Mesendoderm (in vitro differentiated cells): ENCODE measurements at places on chromosomes 5 and 9.

GRCh38 chr9:111662576-111663300 lies 1.3 kb downstream of the GNG10 start:
- peak; percentile 27 for DNase-seq

DNA sequence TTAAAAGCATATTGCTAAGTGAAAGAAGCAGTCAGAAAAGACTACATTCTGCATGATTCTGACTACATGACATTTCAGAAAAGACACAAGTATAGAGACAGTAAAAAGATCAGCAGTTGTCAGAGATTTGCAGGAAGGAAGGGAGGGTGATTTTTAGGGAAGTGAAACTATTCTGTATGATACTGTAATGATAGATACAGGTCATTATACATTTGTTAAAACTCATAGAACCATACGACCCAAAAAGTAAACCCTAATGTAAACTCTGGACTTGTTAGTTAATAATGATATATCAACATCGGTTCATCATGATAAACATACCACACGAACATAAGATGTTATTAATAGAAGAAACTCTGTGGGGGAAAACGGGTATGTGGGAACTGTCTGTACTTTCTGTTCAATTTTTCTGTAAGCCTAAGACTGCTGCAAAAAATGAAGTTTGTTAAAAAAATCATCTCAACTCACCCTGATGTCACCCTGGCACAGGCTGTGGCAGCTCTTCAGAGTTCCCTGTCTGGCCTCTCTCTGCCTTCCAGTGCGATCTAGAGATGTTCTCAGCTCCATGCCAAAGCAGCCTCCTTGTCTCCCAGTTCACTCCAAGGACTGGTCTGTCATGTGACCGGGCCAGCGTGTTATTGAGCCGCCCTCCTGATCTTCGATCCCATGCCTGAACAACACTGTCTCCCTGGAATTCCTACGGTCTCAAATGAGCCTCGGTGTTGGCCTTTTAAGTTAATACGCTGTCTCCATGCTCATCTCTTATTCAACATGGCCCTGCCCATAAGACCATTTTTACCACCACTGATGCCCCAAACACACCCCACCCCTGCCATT lies 35.4 kb downstream of the PRLR start:
- DNase-seq = no peak

- no peak for DNase-seq
These were observed 37.8 kb downstream of the ICE1 start for GRCh38 chr5:5460311-5460710.

DNA sequence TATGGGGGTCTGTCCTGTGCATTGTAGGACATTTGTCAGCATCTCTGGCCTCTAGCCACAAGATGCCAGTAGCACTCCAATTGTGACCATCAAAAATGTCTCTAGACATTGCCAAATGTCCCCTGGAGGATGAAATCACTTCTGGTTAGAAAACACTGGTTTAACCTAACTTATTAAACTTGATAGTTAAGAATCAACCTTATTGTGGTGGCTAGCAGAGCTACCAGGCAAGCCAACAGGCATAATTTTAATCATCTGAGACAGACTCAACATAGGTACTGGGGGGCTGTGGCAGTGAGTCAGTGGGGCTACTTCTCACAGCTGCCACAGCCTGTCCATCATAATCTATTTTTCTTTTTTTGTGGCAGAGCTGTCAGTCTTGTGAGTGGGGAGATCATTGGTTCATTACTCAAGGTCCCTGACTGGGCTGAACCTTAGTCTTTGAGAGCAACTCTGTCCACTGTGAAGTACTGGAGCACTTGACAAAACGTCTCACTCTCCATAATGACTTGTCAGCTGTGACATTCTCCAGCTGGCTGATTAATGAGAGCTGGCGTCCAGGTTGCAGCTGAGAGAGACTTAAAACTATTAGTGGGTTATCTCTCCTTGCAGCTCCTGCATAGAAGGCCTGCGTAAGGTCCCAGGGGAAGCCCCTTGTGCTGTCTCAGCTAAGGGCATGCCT lies 107.9 kb downstream of the DCP2 start:
- no peak for DNase-seq

GRCh38 chr5:31066655-31067328 lies 126.7 kb upstream of the CDH6 start:
- DNase-seq = no peak
